CD4-positive, alpha-beta T cell treated with Interleukin-12 subunit alpha and Interleukin-12 subunit beta, for 1 hour (primary cell): ENCODE measurements at places on chromosomes 11 and 22.

DNA sequence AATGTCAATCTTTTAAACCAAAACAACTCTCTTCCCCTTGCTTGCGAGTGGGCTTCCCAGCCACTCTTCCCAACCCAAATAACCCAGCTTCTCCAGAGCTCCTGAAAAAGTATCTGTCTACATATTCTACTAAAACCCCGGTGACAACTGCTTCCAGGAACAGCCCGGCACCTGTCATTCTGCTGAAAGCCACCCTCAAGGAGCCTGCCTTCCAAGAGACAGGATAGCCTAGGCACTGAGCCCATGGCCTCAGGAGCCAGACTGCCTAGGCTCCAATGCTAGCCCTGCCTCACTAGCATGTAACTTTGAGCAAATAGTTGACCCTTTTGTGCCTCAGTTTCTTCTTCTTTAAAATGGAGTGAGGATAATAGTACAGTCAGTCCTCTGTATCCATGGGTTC, 459.8 kb downstream of the SOX6 start:
- no peak for DNase-seq

- no peak for DNase-seq
These were observed 11.4 kb downstream of the AASDHPPT start for GRCh38 chr11:106088896-106089295.

DNA sequence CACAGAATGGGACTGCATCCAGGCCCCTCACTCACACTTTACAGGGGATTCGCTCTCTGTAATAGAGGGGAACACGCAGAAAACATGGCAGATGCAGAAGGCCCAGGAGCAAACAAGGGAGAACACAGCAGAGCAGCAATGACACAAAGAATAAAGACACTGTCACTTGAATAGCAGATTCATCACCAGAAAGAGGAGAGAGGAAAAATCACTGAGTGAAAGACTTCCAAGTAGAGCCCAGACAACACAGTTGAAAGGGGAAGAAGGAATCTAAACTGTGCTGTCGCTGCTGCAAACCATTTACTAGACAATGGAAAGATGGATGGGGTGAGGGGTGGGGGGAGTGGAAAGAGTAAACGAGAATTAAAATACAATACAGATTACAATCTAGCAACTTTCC, 28.8 kb upstream of the RAPSN start:
- DNase-seq = no peak

DNA sequence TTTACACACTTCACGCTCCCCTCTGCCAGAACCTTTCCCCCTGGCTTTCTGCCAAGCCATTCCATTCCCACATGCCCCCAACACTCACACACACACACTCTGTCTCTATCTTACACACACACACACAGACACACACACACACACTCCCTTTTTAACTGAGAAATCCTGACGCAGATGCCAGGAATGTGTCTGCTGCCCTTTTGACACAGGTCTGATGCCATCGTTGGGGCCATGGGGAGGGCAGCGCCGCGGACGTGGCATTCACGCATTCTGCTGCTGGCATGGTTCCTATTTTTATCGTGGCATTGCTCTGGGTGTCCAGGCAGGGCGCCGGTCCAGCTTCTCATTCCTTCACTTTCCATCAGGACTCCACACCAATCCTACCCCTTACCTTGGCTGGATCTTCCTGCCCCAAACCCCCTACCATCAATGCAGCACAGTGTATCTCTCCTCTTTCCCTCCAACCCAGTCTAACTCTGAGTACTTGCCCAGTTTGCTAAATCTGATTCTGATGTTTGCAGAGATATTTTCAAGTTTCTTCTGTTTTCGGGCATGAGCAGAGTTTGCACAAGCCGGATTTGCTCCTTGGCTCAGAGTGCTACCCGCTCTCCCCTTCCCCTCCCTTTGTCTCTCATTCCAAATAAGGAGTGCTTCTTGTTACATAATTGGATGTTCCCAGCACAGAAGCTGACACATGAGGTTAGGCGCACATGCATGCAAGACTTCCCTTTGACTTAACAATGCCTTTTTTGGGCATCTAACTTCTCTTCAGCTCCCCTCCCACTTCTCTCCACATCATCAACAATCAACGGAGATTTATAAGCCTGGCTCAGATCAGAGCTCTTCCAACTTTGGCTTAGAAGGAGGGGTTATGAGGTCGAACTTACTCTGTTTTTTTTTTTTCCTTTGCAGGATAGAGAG, 18.8 kb downstream of the SNX19 start:
- no peak for DNase-seq

- no peak for DNase-seq
These were observed 8.4 kb upstream of the ARHGAP20 start for GRCh38 chr11:110720431-110721275.

GRCh38 chr11:111329306-111330204, 31.2 kb downstream of the POU2AF3 start:
- DNase-seq = no peak

DNA sequence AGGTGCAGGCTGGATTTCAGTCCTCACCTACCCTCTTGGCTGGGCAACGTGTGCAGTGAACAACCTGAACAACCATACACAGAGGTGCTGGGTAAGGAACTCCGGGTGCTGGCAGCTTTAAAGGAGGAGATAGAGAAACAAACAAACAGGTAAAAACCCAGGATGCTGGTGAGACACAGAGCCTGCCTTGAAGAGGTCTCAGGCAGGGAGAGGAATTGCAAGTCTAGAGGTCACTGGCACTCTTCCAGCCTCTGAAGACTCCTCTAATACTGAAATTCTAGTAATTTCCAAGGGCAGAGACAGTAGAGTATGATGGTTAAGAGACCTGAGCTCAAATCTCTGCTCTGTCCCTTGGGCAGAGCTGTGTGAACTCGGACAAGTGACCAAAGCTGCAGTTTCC, 192.5 kb downstream of the CEP164 start:
- no peak for DNase-seq

- DNase-seq = no peak
These were observed 5.2 kb upstream of the RASSF10 start for GRCh38 chr11:13003736-13004493.

DNA sequence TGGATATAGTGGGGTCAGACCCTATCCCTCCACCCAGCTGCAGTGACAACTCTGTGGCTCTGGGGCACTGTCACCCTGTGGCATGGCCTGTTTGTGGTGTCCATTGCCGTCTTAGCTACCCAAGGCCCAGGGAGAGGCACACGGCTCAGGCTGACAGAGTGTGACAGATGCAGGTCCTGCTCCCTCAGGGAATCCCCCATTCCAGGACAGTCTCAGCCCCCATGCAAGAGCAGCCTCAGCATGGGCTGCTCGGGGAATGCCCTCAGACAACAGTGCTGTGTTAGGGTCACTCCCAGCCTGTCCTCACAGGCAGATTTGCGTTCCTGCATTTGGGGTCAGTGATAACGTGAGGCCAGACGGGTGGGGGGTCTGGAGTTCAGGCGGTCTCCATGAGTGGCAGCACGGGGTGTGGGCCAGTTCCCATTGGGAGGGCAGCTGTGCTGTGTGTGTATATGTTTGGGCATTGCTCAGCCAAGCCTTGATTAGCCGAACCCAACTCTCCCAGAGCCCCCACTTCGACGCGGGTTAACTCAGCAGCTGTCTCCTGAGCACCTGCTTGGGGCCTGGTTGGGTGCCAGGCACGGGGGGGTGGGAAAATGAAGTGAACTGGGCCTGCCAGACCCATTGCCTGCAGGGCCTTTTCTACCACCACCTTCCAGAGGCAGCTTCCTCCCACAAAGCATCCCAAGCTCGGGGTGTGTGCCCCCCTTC, 5.3 kb upstream of the KCNQ1OT1 start:
- DNase-seq = no peak

DNA sequence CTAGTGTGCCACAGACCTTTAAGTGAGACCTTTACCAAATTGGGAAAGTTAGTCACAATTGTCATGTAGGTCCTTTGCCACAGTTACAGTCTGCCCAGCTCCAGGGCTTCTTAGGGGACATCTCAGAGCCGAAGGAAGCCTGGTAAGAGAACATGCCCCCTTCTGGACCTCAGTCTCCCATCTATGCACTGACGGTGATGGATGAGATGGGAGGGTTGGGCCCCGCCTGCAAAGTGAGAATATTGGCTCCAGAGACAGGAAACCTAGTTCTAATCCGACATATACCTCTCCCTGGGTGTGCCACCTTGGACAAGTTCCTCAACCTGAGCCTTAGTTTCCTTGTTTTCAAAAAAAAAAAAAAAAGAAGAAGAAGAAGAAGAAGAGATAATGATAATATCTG, 85.1 kb upstream of the NAV2 start:
- DNase-seq = no peak

GRCh38 chr11:83006877-83007330, 64.8 kb downstream of the RAB30 start:
- DNase-seq = no peak

DNA sequence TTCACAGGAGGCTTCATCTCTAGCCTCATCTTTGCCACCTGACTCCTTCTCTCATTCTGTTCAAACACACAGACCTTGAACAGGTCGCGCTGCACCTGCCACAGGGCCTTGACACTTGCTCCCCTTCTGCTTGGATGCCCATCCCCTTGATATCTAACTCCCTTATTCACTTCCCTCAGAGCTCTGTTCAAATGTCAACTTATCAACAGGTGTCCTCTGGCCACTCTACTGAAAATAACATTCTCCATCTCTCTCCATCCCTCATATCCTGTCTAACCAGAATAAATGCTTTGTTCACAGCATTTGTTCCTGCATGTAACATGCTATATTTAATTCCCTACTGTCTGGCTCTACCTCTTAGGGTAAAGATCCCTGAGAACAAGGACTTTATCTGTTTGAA, 67.2 kb upstream of the DRD2 start:
- DNase-seq = no peak

DNA sequence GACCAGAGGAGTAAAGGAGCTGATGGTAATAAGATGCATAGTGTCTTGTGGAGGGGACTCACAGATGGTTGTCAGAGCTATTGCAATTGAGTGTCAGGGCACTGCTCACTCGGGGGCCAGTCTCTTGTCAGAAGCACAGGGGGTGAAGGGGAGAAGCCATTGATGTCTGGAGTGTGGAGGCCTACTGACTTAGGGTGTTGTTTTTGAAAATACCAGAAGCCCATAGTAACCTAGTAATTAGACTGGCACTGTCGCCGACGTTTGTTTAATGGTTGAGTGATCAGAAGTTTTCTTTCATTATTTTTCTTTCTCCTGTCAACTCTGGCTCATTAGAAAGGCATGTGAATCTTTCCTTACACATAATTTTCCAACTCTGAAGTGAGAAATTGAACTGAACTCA, 151.6 kb upstream of the TENM4 start:
- no peak for DNase-seq

DNA sequence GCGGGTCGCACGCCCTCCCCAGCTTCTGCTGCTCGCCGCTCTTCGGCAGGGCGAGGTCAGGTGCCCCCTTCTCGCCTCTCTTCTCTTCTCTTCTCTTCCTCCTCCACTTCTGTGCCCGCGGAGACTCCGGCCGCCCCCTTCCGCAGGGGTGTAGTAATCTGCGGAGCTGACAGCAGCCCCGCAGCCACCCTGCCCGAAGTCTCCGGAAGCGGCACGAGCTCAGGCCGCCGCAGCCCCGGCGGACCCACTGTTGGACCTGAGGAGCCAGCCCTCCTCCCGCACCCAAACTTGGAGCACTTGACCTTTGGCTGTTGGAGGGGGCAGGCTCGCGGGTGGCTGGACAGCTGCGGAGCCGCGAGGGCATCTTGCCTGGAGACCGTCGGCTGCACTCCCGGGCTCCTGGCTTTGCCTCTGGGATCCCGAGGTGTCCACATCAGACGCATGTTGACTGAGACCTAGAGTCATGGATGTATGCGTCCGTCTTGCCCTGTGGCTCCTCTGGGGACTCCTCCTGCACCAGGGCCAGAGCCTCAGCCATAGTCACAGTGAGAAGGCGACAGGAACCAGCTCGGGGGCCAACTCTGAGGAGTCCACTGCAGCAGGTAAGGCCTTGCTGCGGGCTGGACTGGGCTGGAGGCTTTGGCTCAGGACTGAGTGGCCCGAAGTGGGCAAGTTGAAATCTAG, 486 bp downstream of the STIM1 start:
- peak; percentile 49 for DNase-seq

DNA sequence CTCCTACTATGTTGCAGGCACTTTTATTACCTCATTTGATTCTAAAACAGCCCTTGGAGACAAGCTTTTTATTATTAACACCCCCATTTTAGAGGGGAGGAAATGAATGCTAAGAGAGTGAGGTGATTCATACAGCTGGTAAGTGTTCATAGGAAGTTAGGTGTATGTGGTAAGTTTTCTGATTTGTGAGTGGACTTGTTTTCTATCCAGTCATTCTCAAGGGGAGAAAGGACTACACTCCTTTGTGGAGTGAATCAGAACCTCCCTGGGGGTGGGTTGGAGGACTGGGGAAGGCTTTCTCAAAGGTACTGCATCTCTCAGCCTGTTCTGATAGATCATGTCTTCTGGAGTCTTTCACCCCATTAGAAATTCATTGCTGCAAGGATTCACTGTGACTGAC, 23.5 kb downstream of the PKNOX2 start:
- no peak for DNase-seq

DNA sequence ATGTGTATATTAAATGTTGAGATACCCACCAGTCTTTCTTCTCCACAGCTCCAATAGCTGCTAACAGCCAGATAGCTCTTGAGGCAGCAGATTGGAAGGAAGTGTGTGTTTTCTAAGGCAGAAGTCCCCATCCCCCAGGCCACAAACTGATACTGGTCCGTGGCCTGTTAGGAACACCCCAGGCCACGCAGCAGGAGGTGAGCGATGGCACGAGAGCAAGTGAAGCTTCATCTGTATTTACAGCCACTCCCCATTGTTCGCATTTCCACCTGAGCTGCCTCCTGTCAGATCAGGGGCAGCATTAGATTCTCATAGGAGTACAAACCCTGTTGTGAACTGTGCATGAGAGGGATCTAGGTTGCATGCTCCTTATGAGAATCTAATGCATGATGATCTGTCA, 12.7 kb downstream of the CCDC73 start:
- DNase-seq = no peak

DNA sequence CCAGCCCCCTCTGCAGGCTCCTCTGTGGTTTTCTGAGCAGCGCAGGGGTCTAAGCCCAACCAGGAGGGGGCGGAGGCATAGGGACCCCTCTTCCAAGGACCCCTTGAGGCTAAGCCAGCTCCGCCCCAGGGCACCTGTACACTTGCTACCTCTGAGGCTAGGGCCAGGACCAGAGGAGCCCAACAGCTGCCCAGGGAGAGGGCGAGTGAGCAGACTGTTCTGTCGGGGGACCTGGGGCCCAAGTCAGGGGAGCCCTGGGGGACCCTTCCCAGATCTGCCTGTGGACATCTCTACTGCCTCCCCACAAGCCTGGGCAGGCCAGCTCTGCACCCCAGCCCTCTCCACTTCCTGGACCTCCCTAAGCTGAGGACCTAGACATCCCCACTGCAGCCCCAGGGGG, 1.8 kb downstream of the B4GALNT4 start:
- DNase-seq = no peak

DNA sequence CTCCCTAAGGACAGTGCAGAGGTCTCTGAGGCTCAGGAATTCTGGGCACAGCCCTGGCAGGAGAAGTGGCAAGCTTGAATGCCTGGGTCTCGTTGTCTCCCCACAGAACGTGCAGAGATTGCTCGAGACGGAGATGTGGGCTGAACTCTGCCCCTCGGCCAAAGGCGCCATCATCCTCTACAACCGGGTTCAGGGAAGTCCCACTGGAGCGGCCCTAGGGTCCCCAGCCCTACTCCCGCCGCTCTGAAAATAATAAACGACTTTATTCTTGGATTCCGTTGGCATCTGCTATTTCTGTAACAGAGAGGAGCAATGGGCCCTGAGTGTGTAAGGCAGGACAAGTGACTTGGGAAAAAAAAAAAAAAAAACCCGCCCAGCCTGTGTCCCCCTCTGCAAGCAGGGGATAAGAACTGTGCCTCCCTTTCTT, 591 bp upstream of the DNAJC4 start:
- no peak for DNase-seq

GRCh38 chr22:24683691-24684090, 80.7 kb downstream of the GGT1 start:
- DNase-seq = no peak

- DNase-seq = no peak
These were observed 62.8 kb downstream of the AAMDC start for GRCh38 chr11:77883775-77884174.
